ENCODE measurements at places on chromosomes 3 and 15.
A peak's percentile ranks its signal among the peaks of the same experiment; 100 is the strongest.

GRCh38 chr3:86743233-86743632 is 247.7 kb downstream of the VGLL3 start:
- no peak for DNase-seq

DNA sequence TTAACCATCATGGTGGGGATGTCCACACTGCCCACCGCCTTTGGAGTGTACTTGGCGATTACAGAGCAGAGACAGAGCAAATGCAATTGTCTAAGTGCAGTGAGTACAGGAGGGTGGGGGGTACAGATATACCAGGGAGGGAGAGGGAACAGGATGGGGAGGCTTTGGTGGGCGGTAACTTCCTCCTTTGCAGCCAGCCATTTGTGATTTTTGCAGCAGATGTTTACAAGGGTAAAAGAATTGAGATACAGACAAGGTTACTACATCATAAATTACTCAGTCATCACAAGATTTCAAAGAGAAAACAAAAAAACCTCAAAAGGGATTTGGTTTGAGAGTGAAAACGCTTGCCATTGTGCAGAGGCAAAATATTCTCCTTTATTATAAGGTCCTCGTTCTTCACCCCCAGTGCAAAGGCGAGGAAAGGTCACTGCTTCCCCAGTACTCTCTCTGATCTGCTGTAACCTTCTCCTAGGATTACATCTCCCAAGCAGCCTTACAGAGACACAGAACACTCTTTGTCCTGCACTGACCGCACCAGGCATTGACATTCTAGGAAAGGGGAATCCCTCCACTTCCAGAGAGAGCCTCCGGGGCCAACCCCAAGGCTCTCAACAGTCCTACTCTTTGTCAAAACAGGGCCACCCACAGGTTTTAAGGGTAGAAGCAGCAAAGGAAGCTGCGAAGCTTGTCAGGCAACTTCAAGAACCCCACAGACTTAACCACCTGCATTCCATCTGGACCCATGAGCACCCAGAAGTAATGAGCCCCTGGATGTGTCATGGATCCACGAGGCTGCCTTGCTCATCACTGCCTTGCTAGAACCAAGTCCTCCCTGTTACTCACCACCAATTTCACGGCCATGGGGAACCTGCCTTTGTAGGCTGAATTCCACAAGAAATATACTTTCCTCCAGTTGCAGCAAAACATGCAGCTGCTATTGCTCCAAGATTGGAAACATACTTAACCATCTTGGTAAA is 117.3 kb downstream of the ADAMTS17 start:
- DNase-seq: no peak

GRCh38 chr3:183491923-183492848 is 63.3 kb downstream of the KLHL6 start:
- no peak for DNase-seq

GRCh38 chr3:73746623-73747022 is 121.9 kb upstream of the PDZRN3 start:
- no peak for DNase-seq

DNA sequence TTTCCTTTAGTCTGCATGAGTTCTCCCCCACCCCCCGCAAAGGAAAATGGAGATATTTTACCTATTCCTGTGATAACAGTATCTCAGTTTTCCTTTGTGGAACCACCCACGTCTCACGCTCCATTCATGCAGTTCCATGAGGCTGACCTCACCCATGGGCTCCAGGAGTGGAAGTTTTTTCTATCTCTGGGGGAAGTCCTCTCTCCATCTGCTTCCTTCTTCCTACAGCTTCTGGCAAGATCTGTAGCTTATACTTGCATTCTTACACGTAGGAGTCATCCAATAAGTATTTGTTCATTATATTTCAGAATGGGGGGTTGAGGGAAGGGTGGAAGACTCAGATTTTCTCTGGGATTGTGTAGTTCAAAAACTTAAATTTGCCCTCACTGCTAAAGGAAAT is 5.8 kb upstream of the GLCE start:
- no peak for DNase-seq

DNA sequence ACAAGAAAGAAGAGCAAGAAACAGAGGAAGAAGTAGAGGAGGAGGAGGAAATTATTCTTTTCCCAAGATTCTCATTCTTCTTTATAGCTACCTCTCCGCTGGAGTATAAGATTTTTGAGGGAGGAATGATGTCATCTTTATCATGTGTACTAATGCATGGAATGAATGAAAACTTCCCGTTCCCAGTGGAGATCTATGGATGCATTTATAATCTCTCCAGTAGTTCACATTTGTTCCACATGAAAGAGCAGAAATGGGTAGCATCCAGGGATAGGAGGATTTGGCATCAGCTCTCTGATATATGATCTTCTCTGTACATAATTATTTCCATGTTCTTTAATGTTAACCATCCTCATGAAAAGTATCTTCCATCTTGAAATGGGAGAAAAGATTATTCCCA is 244.4 kb downstream of the ADAMTSL3 start:
- no peak for DNase-seq

DNA sequence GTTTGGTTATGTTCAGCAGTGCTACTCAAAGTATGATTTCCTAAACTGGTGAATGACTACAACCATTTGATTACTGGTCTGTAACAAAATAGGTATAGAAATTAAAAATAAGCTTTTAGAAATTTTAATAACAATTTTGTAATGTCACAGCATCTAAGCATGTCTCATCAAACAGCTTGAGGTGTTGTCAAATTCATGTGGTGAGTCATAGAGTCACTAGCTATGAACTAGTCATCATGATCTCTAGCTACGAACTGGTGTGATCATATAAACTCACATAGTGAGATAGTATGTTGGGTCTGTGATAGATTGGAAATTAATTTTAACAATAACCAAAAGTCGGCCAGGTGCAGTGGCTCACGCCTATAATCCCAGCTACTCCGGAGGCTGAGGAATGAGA is 213.9 kb upstream of the RBMS3 start:
- DNase-seq: peak; percentile 1

- no peak for DNase-seq
Observed at GRCh38 chr15:72421484-72421883, 23.4 kb downstream of the TMEM202 start.

GRCh38 chr3:54432975-54433374 is 310.6 kb downstream of the CACNA2D3 start:
- no peak for DNase-seq

DNA sequence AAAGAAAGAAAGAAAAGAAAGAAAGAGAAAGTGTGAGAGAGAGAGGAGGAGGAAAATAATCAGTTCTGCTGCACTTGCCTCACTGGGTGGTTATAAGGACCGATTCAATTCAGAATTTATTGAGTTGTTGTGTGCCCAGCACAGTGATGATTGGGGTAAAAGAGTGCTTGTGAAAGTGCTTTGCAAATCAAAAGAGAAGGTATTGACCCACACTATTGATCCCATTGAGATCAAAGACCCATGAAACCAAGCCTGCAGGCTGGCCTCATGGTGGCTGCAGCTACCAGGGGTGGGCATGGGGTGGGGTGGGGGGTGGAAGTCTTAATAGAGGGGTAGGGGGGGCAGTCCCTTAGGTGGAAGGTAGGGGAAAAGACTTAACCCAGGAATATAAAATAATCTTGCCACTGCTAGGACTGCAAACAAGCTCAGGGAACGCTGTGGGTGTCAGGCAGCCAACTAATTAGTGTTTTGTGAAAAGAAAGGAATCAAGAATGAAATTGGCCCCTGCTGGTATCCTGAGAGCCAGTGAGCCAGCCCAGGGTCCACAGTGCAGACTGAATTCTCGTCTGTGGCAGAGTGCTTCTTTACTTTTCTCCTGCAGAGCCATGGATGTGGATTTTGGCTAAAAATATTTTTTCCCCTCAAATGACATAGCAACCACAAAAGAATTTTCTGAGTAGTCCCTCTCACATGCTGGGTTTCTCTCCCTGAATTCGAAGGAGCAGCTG is 34.2 kb downstream of the CLEC3B start:
- DNase-seq: no peak

GRCh38 chr15:38307861-38308641 is 55.4 kb downstream of the SPRED1 start:
- DNase-seq: peak; percentile 10

DNA sequence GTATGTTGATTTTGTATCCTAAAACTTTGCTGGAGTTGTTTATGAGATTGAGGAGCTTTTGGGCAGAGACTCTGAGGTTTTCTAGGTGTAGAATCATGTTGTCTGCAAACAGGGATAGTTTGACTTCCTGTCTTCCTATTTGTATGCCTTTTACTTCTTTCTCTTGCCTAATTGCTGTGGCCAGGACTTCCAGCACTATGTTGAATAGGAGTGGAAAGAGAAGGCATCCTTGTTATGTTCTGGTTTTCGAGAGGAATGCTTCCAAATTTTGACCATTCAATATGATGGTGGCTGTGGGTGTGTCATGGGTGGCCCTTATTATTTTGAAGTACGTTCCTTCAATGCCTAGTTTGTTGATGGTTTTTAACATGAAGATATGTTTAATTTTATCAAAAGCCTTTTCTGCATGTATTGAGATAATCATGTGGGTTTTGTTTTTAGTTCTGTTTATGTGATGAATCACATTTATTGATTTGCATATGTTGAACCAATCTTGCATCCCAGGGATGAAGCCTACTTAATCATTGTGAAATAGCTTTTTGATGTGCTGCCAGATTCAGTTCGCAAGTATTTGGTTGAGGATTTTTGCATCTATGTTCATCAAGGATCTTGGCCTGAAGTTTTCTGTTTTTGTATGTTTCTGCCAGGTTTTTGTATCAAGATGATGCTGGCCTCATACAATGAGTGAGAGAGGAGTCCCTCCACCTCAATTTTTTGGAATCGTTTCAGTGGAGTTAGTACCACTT is 188.1 kb downstream of the MINAR1 start:
- no peak for DNase-seq

DNA sequence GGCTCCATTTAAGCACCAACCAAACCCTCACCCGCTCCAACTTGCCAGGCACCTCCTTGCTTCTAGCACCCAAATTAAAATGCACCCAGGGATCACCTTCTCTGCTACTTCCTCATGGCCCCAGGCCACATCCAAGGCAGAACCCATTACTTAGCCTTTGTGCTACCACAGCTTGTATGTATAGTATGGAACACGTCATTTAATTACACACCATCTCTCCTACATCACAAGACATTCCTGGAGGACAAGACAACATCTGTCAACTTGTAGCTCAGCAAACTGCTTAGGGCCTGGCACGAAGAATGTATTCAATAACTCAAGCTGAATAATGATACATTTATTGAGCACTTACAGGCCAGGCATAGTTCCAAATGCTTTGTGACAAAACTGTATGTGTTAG is 23.3 kb downstream of the ZDHHC3 start:
- DNase-seq: no peak

DNA sequence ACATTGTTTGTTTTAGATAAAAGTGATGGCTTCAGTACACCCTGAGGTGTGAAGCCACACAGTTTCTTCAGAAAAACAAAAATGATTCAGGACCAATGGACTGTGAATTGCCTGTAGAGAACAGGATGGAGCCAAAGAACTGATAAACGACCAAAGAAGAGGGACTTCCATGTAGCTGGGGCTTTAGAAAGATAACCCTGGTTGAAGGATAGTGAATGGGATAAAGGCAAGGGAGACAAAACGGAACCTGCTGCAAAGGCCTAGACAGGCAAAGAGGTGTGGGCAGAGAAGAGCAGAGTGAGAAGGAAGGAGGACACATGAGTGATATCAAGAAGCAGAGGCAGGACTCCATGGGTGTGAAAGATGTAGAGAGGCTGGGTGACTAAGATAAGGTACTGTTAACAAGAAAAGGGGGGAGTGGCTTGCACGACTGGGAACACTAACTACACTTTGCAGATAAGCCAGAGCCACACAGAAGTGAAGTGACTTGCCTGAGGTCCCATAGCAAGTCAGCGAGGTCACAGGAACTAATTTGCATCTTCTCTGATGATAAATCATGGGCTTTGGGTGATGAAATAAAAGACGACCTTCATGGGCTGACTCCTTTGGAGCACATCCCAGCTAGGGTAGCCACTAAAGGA is 44.3 kb downstream of the RAB6B start:
- DNase-seq: peak; percentile 55

- DNase-seq: no peak
Observed at GRCh38 chr3:58351920-58352319, 19.2 kb downstream of the PXK start.

- no peak for DNase-seq
Observed at GRCh38 chr3:71865727-71866126, 80.8 kb upstream of the PROK2 start.

- DNase-seq: no peak
Observed at GRCh38 chr15:100430411-100430810, 88.6 kb upstream of the ADAMTS17 start.

- no peak for DNase-seq
Observed at GRCh38 chr15:47300596-47300995, 416.7 kb upstream of the SEMA6D start.

DNA sequence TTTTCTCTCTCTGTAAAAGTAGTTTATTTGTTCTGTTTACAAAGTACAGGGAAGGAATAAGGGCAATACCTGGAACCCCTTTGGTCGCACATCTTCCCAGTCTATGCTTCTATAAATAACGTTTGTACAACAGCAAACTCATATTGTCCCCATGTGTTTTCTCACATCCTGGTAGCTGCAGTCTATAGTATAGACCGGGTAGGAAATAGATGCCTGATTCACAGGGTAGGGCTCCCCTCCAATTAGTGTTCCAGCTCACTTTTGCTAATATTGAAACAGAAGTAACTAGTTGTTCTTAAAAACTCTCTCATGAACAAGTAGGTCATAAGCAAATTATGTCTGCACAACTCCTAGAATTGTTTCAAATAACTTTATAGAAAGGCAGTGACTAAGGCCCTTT is 17.7 kb downstream of the ATG7 start:
- peak; percentile 57 for DNase-seq

GRCh38 chr15:28014623-28015200 is 84.4 kb downstream of the OCA2 start:
- no peak for DNase-seq

- DNase-seq: no peak
Observed at GRCh38 chr3:44495636-44496415, 18.4 kb upstream of the ZNF445 start.

DNA sequence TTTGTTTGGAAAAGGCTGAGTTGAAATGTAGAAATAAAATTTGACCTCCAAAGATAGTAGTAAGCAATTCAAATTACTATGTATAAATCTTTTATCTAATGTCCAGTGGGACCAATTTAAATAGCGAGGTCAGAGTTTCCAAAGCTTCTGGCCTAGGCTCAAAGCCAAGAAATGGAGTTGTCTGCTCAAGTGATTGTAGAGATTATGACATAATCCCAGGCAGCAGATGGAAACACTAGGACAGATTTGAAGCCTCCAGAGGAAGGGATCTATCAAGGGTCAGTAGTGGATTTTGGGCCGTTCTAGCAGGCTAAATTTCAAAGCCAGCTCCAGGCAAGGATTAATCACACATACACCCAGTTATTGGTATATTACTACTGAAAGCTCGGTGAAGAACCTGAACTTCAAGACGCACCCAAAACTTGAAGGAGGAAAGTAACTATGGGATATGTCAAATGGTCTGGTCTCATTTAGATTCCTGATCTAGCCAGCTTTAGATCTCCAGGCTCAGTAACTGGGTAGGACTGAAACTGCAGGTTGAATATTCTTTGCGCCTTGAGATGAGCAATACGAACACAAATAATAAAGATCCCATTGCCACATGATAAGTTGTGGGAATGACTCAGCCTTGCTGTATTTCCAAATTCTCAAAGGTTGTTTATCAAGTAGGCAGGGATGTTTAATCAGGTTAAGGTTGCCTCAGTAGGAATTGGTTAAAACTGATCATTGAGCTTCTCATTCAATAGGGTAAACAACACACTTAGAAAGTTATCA is 30.9 kb upstream of the ARRDC4 start:
- no peak for DNase-seq

- DNase-seq: no peak
Observed at GRCh38 chr3:173552526-173552925, 155.0 kb downstream of the NLGN1 start.
